T-helper 1 cell (primary cell): ENCODE measurements at places on chromosomes 2 and 18.

GRCh38 chr2:96336104-96336775 is 674 bp downstream of the NCAPH start:
- DNase-seq, result no peak

GRCh38 chr18:61196750-61197149 is 136.5 kb upstream of the CDH20 start:
- no peak for DNase-seq

DNA sequence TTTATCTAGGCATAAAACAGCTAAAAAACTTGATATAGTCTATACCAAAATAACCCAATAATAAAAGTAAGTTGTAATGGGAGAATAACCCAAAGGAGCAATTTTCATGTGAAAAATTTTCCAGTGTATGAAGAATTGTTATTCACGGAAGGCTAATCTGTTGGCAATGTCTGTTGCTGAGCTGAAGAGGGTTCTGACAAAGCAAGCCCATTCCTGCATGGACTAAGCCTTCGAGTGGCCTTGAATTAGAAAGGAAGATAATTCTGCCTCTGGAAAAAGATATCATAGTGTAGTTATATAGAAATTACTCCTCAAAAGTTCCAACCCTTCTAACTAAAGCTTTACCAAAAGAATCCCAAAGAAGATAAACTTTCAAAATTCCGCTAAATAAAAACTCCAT is 101.5 kb downstream of the MAP2 start:
- no peak for DNase-seq

DNA sequence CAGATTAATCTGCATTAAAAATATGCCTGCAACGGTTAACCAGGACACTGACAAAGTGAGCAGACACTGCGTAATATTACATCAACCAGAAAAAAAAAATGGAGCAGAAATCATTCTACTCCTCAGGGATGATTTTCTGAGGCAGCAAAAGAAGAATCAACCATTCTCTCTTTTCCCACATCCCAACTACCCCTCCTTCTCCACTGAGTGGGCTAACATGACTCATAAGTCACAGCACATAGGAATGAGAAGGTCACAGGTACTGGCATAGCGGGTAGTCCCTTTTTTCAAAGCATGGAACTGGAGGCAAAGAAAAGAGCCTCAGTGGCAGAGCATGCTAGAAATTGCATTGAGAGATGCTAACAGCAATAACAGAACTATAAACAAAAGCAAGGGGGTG is 54.3 kb upstream of the TSPYL6 start:
- no peak for DNase-seq

- DNase-seq, result no peak
These were observed 860 bp upstream of the KCNJ3 start for GRCh38 chr2:154697418-154698252.

DNA sequence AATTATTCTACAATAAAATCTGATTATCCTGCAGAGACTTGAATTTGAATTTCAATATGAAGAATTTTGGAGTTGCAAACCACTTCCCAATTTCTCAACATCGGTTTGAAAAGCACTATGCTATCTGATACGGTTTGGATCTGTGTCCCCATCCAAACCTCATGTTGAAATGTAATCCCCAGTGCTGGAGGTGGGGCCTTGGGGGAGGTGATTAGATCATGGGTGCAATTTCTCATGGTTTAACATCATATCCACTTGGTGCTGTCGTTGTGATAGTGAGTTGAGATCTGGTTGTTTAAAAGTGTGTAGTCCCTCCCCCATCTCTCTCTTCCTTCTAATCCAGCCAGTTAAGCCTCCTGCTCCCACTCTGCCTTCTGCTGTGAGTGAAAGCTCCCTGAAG is 205.7 kb downstream of the NBAS start:
- no peak for DNase-seq

DNA sequence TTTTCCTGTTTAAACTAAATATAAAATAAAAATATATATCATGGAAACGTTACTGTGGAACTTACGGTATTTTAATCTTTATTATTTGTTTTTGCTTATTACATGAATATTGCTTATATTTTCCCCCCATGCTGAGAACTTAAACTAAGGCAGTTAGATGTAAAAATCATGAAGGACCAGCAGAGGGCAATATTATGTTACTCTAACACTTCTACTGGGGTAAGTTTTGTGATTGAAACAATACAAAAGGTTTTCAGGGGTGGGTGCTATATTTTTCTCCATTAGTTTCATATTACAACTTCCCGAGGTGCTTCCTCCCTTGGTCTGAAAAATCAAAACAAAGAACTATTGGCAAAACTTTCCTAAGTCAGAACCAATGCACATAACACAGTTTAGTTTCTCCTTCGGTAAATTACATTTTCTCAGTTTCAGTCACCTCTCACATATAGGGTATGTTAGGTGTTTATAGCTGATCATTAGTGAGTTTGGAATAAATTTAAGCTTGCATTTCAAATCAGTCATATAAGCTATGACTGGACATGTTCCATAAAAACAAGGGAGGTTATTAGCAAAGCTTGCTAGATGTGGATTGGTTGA is 54.8 kb downstream of the ZNF407 start:
- no peak for DNase-seq

DNA sequence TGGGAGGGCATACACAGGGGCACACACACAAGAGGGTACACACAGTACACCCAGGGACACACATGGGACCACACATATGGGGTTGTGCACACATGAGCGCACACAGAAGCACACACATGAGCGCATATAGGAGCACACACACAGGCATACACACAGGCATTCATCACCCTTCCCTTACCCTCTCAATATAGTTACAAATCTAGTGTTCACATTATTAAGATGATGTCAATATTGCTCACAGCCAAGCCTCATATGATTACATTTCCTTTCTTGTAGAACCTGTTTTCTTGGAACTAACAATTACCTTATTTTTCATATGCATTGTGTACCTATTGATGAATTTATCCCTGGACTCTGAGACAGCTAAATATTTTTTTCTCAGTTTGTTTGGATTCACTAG is 156.7 kb downstream of the FHOD3 start:
- DNase-seq, result no peak
